ENCODE measurements at places on chromosomes 6 and 20.

GRCh38 chr6:75275067-75275466 lies 9.5 kb downstream of the TMEM30A start:
- DNase-seq, result no peak

- DNase-seq, result peak; percentile 55
Observed at GRCh38 chr6:145090801-145091585, 644.3 kb downstream of the EPM2A start.

- no peak for DNase-seq
Observed at GRCh38 chr6:45637611-45638257, 260.0 kb upstream of the SUPT3H start.

DNA sequence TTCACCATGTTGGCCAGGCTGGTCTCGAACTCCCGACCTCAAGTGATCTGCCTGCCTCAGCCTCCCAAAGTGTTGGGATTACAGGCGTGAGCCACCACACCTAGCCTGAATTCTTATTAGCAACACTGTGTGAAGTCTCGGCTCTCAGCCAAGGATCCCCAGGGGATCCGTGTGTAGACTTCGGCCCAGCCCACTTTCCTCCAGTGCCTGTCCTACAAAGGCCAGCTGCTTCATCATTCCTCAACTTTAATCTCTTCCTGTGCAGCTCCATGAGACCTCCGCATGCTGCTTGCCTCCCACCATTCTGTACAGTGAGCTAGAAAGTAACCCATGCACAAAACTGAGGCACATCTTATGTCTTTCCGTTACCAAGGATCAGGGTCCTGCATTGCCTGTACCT lies 71.8 kb downstream of the SAMD3 start:
- no peak for DNase-seq

DNA sequence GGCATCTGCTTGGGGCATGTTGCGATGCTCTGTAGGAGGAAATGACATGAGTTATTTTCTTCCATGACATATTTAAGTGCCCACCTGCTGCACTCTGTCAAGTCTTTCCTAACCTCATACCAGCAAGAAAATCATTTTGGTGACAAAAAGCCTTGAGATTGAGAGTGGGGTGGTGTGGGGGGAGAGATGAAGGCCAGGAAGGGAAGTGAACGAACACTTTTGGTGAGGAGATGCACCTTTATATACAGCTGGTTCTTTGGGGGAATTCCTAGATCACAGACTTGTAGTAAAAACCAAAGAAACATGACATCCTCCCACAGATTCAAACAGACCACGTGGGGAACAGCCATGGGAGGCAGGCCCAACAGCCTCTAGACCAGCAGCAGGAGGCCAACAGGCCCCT lies 26.1 kb downstream of the NCOA5 start:
- no peak for DNase-seq

DNA sequence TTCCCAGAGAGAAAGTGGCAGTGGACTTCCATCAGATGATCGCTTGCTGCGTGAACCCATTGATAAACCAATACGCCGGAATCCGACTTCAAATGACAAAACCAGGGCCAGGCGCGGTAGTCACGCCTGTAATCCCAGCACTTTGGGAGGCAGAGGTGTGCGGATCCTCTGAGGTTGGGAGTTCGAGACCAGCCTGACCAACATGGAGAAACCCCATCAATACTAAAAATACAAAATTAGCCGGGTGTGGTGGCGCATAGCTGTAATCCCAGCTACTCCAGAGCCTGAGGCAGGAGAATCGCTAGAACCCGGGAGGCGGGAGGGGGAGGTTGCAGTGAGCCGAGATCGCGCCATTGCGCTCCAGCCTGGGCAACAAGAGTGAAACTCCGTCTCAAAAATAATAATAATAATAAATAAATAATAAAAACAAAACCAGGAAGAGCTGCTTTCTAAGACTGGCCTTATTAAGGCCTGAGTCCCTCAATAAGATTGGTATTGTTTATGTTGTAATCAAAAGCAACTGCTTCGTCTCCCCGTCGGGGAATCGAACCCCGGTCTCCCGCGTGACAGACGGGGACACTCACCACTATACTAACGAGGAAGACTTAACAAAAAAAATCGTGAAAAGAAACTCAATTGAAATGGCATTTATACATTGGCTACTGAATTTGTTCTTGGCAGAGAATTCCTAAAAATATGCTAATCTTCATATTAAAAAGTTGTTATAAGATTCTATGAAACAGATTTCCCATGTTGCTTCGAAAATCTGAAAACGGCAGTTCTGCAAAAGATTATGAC lies 110.2 kb upstream of the ZNF184 start:
- no peak for DNase-seq

- DNase-seq, result no peak
Observed at GRCh38 chr6:103081876-103082630, 1688.5 kb downstream of the GRIK2 start.

DNA sequence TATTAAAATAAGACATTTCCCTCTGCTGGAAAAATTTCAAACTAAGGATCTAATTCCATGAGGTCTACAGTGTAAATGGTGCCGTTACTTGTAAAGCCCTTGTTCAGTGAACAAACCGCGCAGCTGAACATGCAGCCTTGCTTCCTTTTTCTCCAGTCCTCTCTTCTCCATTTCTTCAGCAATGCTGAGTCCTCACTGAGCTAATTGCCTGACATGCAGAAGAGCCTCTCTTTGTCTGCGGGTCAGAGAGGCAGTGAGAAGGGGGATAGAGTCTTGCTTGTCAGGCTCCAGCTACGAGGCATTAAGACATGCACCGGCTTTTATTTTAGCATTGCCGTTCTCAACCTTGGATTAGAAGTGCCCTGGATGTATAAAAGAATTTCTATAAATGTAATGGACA lies 25.7 kb downstream of the ZDHHC14 start:
- DNase-seq, result no peak

- DNase-seq, result no peak
Observed at GRCh38 chr6:127381384-127381783, 38.0 kb upstream of the ECHDC1 start.

GRCh38 chr6:138482816-138483215 lies 16.5 kb downstream of the NHSL1 start:
- DNase-seq, result no peak

DNA sequence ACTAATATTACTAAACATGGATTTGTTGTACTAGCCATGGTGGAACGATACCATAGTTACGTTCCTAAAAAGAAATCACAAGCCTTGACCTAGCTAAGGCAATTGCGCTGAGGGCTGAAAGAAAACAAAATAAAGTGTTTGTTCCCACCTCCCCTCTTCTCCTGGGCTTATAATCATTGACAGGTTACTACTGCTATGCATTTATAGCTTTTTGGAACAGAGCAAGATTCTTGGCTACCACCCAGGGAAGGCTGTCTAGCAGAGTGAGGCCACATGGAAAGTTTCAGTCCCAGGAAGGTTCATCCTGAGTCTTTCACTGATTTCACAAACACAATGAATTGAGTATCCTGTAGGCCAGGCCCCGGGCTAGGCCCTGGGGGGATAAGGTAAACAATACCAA lies 84.6 kb downstream of the TMEM170B start:
- no peak for DNase-seq
